ENCODE measurements at places on chromosomes 12 and 14.
A peak's percentile ranks its signal among the peaks of the same experiment; 100 is the strongest.

DNA sequence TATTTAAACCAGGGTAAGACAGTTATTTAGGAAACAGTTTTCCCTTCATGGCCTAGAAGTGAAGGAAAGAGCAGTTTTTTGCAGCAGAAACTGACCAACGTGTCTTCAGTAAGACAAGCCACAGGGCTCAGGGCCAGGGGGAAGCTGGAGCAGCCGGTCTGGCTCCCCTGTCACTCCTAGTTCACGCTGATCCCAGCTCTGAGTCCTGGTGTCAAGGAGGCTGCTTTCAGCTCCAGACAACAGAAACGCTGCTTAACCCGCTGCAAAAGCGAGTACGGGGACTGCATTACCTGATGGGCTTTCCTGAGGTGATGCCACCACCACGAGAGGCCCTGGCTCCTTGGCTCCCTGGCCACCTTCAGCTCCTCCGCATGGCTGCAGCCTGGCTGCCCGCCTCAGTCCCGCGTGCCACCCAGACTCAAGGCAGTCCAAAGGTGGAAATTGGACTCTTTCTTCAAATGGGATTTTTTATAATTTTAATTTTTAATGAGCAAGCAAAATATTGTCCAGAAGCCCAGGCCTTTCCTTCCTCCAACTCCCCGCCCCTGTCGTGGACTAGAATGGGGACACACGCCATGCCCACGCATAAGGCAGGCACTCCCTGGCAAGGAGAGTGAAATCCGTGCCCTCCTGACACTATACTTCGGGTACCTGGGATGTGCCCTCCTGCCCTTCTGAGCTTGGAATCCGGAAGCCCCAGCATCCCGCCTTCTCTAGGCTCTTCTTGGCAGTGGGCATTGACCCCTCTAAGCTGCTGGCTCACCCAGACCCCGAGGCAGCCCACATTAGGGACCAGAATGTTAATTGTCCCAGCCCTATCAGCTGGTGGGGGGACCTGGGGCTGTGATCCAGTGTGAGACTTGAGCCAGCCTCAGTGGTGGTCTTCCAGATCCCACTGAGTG is 85.0 kb downstream of the PAPOLA start:
- no peak for DNase-seq

DNA sequence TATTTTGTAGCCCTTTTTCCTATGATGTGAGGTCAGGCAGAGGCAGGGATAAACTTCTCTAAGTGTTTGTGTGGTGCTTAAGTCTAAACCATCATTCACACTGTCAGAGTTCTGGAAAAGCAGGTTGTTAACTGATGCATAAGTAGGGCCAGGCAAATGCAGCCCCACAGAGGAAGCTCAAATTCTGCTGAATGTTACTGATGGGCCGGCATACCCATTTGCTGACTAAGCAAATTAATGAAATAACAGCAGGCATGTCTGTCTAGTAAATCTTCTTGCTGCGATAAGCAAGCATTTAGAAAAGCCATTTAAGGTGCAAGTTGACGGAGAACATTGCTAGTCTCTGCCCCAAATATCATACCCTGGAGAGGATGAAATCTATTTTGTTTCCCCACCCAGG is 523.2 kb upstream of the CCDC196 start:
- DNase-seq = no peak

DNA sequence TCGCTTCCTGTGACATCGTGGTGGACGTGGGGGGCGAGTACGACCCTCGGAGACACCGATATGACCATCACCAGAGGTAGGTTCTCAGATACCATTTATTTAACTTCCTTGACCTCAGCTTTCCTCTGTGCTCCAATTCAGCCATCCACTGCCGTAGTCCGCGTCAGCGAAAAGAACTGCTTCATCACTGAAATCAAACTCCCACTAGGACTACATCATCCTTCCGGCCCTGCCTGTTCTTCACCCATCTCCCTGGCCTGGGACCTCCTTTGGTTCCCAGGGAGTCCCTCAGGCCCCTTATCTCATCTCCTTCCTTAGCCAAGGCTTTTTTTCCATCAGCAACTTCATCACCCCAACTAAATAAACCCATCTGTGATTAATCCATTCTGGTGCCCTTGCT is 692 bp downstream of the MYG1 start:
- DNase-seq = no peak

DNA sequence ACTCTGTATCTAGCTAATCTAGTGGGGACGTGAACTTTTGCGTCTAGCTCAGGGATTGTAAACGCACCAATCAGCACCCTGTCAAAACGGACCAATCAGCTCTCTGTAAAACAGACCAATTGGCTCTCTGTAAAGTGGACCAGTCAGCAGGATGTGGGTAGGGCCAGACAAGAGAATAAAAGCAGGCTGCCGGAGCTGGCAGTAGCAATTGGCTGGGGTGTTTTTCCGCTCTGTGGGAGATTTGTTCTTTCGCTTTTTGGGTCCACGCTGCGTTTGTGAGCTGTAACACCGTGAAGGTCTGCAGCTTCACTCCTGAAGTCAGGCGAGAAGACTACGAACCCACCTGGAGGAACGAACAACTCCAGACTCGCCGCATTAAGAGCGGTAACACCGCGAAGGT is 76.5 kb downstream of the SPRING1 start:
- DNase-seq = no peak

DNA sequence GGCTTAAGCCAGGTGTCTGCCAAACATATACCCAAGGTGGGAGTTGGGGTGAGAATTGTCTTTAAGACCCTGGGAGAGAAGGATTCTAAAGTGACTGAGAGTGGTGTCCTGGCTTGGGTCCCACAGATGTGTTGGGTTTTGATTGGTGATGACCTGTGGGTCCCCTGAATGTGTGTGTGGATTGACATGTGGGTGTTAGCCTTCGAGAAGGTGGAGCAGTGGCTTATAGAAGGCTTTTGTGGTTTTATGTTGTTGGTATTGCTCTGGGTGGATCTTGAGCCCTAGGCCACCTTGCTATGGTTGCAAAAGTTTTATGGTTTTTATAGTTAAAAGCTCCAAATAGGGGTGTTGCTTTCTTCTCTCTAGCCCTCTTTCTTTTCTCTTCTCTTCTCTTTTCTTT is 29.7 kb downstream of the PLEKHG3 start:
- DNase-seq = no peak

DNA sequence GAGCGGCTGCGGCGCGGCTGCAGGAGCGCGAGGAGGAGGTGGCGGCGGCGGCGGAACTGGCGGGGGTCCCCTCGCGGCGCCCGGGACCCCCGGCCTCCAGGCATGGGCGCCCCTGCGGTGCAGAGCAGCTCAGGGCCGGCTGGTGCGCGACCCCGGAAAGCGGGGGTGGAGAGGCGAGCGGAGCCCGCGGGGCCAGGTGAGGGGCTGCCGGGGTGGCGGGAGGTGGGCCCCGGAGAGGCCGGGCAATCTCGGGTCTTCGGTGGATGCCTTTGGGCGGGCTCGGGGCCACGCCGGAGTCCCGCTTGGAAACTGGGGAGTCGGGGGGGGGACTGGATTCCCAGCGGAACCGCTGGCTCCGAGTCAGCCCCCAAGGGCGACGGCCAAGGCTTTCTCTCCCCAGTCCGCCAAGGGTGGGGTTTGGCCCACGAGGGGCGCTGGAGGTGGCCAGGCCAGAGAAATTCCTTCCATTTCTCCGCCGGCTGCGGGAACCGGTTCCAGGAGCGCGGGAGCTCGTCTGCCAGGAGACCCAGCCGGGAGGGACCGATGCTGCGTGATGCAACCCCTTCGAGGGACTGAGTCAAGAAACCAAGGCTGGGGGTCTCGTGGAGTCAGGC is 13.9 kb upstream of the NR4A1 start:
- DNase-seq = no peak

DNA sequence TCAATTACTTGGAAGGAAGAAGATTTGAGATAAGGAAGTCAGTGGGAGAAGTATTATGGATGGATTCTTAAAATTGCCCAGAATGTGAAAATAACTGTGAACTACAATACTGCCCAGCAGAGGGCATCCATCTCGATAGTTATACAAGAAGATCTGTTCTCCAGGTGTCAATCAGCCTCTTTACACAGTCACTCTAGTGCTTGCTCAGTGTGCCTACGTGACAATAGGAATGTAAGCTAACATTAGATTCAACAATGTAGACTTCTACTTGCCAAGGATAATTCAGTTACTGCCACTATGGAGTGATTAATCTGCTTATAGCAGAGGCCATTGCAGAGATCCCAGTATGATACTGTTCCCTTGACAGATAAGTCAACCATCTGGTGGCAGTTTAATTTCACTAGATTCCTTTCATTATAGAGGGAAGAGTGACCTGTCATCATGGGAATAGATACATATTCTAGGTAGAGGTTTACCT is 10.6 kb upstream of the MAP4K5 start:
- DNase-seq = peak; percentile 4

- DNase-seq = no peak
These were observed 3.2 kb upstream of the TAMALIN start for GRCh38 chr12:52003591-52003990.

GRCh38 chr14:68014771-68015170 is 195.2 kb downstream of the RAD51B start:
- no peak for DNase-seq

DNA sequence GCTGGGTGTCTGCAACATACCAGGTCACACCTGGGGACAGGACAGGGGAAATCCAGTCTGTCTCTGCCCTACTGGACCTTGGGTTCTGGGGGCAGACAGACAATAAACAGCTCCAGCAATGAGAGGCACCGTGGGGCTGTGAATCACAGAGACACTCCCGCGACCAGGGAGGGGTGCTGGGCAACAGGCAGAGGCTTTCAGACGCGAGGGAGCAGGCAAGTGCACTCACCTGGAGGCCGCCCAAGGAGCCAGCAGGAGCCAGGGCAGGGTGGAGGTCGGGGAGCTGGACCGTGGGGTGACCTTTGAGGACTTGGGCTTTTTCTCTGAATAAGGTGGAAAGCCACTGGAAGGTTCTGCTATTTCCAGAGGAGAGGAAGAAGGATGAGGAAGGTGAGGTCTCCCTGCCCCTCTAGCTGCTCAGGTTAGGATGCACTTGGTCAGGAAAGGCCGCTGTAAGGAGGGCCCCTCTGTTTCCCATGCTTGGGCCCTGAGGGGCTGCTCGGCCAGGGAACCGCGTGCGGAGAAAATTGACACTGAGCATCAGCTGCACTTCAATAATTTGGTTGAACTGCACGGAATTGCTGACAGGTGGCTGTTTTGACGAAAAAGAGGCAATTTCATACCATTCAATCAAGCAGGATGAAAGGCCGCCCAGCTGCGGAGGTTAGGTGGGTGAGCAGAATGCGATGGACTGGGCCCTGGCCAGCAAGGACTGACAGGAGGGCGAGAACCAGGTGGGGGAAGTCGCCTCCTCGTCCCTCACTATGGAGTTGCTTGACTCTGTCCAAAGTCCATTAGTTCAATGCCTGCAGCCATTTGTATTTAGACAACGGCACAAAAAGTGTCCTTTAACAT is 42.2 kb downstream of the JAG2 start:
- no peak for DNase-seq

- DNase-seq = no peak
These were observed 117.7 kb downstream of the ZFP36L1 start for GRCh38 chr14:68675233-68675577.

DNA sequence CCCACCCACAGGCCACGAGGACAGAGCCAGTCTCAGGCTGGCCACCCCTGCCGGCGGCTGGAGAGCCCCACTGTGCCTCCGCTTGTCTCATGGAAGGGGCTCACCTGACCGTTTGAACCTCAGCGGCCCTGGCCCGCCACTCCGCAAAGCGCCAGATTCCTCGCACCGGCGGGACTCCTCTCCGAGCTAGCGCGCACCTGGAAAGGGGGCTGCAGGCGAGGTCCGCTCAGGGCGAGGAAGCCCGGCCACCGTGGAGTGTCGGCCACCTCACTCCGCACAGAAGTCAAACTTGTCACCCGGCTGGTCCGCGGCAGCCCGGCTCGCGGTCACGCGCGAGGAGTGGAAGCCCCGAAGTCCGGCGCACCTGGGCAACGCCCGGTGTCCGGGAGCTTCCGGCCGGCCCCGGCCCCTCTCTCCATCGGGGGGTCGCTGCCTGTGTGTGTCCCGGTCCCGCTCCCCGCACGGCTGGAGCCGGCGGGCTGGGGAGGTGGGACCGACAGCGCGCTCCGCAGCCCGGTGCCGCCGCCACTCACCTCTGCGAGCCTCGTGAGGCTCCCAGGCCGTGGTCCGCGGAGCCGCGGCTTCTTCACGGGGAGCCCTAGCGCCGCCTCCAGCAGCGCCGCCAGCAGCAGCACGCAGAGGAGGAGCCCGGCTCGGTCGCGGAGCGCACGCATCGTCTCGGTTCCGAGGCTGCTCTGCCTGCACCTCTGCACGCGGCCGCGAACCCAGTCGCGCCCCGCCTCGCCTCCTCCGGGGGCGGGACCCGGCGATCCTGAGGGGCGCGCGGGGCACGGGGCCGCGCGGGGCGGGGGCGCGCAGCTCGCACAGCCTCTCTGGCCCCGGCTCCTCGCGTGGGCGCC is at the start of gene ISM2:
Gene ISM2, minus strand, starts transcription at position 697 of the 860 bp plus-strand sequence. Its CDS starts 23 bp downstream, at position 674.
- DNase-seq = peak; percentile 19

GRCh38 chr12:58894040-58894439 is 26.3 kb downstream of the LRIG3 start:
- no peak for DNase-seq

DNA sequence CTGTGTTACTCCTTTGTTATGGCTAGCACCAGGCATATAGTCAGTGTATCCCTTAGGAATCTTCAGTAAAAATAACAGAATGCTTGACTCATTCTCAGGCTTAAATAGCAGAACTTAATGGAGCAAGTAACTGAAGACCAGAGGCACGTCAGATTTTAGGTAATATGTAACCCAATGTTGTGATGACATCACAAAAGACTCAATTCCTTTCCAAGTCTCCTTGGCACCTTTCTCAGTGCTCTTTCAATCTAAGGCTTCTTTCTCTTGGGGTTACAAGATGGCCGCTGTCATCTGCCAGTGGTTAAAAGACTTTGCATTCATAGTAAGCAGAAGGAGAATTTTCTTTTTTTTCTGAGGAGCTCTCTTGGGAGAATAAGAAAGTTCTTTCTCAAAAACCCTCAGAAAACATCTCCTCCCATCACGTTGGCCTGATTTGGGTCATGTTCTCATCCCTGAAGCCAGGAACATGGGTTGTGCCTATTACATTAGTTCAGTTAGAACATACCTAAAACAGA is 33.4 kb upstream of the DCN start:
- no peak for DNase-seq

DNA sequence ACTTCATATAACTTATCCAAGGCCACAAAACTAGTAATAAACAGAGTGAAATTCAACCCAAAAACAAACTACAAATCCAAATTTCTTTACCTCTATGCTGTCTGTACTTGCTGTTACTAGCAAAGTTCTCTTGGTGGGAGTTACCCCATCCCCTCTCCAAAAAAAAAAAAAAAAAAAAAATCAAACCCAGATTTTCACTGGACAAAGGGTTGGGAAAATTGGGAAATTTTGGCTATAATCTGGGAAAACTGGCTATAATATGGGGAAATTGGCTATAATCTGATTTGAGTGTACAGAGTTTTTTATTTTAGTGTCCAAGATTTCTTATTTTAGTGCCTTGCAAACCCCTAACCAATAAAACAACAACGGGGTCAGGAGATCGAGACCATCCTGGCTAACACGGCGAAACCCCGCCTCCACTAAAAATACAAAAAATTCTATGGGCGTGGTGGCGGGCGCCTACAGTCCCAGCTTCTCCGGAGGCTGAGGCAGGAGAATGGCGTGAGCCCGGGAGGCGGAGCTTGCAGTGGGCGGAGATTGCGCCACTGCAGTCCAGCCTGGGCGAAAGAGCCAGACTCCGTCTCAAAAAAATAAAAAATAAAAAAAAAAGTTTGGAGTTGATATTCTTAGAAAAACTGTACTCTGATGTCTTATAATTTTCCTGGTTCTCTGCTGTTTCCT is 148.4 kb downstream of the CHST11 start:
- DNase-seq = no peak

GRCh38 chr12:70657616-70658286 is 20.5 kb upstream of the PTPRB start:
- DNase-seq = no peak

- no peak for DNase-seq
These were observed 10.3 kb downstream of the ACVR1B start for GRCh38 chr12:51961834-51962233.
